ENCODE measurements at places on chromosomes 5 and 9.

DNA sequence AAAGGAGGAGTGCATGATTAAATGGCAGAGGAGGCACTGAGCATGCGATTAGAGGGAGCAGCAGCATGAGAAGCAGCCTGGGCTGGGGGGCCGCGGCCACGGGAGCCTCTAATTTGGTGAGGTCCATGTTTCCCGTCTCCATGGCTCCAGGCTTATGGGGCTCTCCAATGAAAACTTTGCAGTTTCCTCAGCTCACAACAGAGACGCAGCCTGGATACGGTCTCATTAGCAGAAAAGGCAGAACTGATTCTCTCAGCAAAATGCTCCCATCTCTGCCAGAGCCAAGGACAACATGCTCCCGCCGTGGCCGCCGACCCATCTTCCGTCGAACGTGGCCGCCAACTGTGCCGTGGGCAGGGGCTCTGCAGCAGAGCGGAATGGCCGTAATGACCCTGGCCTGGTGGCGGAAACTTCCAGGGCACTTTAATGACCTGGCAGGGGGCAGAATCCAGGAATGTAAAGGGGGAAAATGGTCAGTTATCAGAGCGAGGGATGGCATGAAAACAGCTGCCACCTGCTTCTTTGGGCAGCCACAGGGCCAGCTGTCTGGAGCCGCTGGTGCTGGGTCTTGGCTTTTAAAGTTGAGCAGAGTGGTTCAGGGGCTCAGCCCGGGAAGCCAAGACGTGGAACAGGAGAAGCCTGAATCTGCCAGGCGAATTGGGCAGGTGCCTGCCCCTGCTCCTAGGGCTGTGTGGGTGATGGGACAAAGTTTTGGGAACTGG lies 76.5 kb downstream of the COL5A1 start:
- no peak for DNase-seq

DNA sequence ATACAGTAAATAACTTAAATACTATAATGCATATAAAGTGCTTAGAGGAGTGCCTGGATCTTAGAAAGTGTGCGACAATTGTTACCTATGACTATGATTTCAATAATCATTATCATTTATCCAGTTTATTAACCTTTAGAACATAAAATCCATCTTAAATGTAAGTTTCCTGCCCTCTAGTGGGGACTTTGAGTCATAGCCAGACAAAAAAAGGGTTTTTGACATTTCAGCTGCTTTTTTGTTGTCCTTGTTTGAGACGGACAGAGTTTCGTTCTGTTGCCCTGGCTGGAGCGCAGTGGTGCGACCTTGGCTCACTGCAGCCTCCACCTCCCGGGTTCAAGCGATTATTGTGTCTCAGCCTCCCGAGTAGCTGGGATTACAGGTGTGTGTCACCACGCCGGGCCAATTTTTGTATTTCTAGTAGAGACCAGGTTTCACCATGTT lies 9.7 kb upstream of the C9orf152 start:
- no peak for DNase-seq

GRCh38 chr5:132754111-132754510 lies 6.9 kb downstream of the CCNI2 start:
- no peak for DNase-seq

DNA sequence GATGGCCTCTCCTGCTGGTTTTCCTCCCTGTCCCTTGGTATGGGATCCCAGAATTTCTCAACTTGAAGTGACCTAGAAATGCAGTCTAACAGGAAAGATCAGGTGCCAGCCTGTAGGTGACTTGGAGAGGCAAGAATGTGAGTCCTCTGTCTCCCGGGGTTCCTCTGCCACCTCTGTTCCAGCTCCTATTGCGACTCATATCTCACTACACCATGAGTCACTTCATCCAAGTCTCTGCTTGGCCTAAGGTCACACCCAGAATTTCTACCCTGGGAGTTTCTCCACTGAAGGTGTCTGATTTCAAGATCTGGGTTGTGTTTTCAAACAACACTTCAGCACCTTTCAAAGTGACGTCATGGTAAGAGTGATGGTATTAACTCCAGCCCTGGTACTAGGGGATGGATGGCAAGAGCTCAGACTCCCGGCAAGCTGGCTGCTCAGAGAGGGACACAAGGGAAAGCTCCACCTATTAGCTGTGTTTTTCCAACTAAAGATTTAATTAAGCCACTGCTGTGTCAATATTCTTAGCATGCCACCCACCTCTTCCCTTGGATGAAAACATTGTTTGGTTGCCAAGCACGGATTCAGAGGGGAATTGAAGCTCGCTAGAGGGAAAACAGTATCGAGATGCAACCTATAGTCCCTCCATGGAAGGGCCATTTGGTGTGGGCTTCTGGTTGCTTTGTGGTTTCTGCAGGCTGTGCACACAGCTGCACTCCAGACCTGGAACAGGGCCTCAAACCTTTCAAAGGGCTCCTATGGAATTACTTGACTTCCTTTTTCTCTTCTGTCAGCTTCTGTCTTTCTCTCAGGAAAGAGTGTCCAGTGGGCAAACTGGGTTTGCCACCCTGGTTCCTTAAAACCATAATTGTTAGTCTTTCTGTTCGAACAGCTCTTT lies 205.7 kb downstream of the GAS1 start:
- peak; percentile 77 for DNase-seq

DNA sequence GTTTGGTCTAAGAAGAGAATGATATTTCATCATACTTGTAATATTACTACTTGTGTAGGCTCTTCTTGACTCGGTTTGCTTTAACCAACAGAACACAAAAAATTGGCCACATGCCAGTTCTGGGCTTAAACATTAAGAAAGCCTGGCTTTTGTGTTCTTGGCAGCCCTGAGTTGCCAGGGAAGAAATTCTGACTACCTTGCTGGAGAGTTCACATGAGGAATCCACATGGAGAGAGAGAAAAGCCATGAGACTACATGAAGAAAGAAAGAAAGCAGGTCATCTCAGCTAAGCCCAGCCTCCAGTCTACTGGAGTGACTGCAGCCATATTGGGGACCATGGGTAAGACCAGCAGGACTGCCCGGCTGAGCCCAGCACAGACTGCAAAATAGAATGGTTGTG lies 524.8 kb downstream of the RAB3C start:
- DNase-seq: no peak

DNA sequence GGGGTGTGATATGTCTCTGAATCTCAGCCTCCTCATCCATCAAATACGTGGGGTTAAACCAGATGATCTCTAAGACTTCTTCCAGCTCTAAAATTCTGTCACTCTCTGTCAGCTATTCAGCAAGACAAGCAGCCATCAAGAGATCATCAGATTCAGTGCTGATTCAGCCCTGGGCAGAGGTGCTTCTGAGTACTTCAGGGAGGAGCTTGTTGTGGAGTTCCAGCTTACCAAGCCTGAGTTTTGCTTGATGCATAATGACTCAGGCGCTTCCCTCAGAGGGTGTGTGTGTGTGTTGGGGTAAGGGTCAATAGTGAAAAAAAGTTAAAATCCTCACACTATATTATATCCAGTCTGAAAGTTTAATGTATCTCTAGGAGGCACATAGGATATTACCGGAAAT lies 29.6 kb upstream of the TAF1L start:
- no peak for DNase-seq

- DNase-seq: no peak
These were observed 70.3 kb downstream of the INIP start for GRCh38 chr9:112647596-112647995.

GRCh38 chr5:143402553-143403333 lies 743 bp downstream of the NR3C1 start:
- DNase-seq: no peak

DNA sequence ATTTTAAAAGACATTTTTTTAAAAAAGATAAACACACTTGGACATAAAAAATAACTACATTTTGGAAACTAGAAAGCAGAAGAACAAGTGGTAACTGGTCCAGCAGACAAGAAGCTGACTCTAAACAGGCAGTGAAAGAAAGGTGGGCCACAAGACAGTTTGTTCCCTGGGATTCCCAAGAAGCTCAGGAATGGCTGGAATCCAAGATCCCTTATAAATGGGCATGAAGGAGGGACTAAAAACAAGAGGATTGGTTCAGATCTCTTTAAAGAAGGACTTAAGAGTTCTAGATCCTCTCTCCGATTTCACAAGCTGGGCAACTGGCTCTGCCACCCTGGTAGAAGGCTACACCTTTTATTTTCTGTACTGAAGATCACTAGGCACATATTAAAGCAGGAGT lies 102.8 kb downstream of the ARL15 start:
- DNase-seq: no peak

- no peak for DNase-seq
These were observed 48.0 kb downstream of the RAB14 start for GRCh38 chr9:121153642-121154041.

DNA sequence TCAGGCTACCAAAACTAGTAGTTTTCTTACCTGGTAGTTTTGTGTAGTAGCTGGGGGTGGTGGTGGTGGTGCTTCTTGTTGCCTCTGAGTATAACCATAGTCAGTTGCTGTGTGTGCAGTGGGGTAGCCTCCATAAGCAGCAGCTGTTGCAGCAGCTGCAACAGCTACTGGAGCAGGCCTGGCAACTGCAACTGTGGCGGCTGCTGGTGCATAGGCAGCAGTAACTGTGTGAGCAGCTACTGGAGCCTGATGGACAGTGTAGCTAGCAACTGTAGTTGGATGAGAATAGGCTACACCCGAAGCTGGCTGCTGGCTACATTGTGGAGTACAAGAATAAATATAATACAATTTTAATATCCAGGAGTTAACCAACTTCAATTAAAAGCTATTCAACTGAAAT lies 24.7 kb downstream of the ZFR start:
- no peak for DNase-seq

GRCh38 chr5:132749506-132749905 lies 2.3 kb downstream of the CCNI2 start:
- DNase-seq: no peak

GRCh38 chr9:2622461-2623287 lies 1.1 kb downstream of the VLDLR start:
- DNase-seq: peak; percentile 19

- DNase-seq: no peak
These were observed 180.7 kb upstream of the ZNF618 start for GRCh38 chr9:113695440-113695851.

GRCh38 chr5:89230178-89230577 lies 347.2 kb upstream of the MEF2C start:
- DNase-seq: no peak

- DNase-seq: no peak
These were observed 143.5 kb downstream of the SPATA31D1 start for GRCh38 chr9:82132024-82132423.

- DNase-seq: no peak
These were observed 47.8 kb downstream of the ARHGAP26 start for GRCh38 chr5:142817949-142818431.

DNA sequence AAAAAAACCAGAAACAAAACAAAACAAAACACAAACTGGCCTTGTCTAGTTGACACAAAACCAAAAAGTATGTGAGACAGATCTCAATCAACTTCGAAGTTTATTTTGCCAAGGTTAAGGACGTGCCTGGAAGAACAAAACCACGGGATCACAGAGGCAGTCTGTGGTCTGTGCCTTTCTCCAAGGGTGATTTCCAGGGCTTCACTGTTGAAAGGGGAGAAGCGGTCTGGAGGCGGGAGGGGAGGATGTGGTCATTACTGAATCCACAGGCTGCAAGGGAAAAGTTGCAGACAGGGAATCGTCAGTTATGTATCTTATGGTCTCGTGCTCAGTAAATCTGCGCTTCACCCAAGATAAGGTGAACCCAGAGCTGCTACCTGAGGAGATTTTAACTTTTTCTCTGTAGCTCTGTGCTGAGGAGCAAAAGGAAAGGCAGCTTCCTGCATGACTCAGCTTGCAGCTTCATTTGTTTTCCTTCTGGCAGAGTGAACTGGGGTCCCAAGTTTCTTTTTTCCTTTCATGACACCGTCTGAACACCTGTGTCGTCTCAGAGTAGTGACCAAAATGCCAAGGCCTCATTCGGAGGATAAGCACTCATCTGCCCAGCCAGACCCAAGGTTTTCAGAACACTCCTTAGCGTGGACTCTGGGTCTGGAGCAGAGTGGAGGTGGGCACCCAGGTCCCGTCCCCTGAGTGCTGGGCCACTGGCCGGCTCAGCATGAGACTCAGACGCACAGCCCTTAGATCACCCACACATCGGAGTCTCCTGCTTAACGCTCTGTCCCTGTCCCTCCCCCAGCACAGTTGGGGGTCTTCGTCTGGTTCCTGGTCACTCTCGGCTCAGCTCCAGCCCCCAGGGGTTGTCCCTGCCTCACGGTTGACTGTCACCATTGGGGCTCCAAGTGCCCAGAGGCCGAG lies 25.9 kb downstream of the ROPN1L start:
- DNase-seq: no peak

- no peak for DNase-seq
These were observed 486.6 kb downstream of the BRINP1 start for GRCh38 chr9:118882684-118883083.

GRCh38 chr9:119053070-119053469 lies 316.2 kb downstream of the BRINP1 start:
- DNase-seq: no peak

- DNase-seq: no peak
These were observed 11.9 kb downstream of the GSN start for GRCh38 chr9:121279776-121280388.

DNA sequence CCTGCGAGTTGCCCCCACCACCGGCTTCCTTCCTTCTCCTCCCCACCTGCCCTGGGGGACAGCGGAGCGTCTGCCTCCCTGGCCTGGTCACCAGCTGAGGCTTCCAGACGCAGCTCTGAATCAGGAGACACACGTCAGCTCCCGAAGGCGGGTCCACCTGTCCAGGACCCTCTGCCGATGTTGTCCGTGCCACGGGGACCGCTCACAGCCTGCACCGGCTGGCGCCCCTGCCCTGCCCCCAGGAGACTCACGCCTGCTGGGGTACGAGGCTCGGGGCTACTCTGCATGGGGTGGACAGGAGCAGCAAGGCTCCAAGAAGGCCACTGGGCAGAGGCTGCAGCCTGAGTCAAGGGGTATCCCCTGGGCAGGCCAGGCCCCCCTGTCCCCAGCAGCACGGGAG lies 1.9 kb upstream of the CCDC187 start:
- no peak for DNase-seq

DNA sequence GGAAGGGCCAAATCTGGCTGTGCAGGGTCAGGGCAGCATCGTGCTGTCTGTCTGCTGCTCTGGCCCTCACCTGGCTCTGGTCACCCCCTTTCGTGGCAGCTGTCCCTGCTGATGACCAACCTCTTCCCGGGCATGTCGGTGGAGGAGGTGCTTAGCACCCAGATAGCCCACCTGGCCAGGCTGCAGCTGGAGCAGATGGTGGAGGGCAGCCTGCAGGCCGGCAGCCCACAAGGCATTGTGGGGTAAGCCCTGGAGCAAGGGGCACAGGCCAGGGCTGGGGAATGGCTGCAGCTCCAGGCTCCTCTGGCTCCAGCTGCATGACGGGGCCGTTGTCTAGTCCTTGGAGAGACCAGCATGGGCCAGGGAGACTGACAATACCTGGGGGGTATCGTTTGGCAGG lies 8.2 kb downstream of the TOR2A start:
- no peak for DNase-seq

DNA sequence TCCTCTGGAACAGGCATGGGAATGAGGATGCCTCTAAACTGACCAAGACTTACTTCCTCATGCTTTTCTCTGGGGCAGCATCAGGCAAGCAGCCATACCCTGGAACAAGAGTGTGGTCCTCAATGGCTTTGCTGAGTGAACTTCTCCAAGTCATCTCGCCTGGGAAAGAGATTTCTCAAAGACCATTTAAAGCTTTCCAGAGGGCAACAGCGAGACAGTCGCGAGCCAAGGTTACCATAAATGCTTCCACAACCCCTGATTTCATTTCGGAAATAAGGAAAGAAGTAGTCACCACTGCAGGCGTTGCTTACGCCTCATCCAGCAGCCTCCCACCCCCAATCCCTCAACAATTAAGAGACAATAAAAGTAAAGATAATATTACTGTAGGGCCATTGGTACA lies 1.1 kb upstream of the SNCAIP start:
- no peak for DNase-seq

Data from NCI-H1930 (cell line).